ENCODE measurements at places on chromosomes 4 and X.

DNA sequence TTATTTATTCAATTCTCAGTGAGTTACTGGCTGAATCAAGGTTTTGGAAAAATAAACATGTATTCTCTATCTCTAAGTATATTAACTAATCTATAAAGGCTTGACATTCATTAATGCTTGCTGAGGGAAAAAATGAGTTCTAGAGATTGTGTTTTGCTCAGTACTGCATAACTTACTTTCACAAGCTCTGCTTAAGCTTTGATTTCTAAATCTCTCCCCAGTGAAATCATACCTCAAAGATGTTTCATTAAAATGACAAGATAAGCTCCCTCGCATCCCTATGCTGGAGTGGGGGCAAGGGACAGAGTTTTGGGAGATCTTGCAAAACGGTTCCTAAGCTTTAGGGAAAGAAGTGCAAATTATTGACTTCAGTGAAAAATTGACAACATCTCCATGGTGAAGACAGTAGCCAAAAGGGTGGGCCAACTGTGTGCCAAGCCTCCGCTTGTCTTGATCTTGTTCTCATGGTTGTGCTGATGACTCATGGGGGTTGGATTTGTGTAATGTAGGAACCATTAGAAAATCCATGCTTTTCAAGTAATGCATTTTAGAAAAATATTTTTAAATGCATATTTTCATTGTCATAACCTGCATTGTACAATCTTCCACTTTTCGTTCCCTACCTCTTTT, 521.4 kb downstream of the RPA4 start:
- DNase-seq: no peak

- peak; percentile 78 for DNase-seq
Observed at GRCh38 chr4:121098266-121098665, 25.9 kb upstream of the NDNF start.

DNA sequence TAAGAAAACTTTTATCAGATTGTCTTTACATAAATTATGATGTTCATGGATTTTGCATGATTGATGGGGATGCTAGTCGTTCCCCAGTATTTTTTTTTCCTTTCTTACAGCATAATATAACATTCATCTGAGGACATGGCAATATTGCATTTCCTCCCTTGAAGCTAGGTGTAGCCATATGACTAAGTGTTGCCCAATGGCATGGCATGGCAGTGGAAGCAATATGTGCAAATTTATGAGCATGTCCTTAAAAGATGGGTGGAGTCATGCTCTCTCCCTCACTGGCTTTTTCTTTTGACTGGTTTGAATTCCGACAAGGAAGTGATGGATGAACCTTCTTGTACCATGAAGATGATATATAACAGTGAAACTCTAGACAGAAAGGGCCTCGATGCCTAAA, 96.3 kb downstream of the BANK1 start:
- no peak for DNase-seq

- DNase-seq: no peak
Observed at GRCh38 chrX:36609616-36610585, 398.3 kb upstream of the FAM47C start.

GRCh38 chr4:72118017-72118416, 86.2 kb downstream of the NPFFR2 start:
- no peak for DNase-seq

GRCh38 chr4:15888515-15888914, 50.0 kb downstream of the FGFBP1 start:
- peak; percentile 20 for DNase-seq

- peak; percentile 72 for DNase-seq
Observed at GRCh38 chrX:156003486-156004185, 6.1 kb downstream of the IL9R start.

DNA sequence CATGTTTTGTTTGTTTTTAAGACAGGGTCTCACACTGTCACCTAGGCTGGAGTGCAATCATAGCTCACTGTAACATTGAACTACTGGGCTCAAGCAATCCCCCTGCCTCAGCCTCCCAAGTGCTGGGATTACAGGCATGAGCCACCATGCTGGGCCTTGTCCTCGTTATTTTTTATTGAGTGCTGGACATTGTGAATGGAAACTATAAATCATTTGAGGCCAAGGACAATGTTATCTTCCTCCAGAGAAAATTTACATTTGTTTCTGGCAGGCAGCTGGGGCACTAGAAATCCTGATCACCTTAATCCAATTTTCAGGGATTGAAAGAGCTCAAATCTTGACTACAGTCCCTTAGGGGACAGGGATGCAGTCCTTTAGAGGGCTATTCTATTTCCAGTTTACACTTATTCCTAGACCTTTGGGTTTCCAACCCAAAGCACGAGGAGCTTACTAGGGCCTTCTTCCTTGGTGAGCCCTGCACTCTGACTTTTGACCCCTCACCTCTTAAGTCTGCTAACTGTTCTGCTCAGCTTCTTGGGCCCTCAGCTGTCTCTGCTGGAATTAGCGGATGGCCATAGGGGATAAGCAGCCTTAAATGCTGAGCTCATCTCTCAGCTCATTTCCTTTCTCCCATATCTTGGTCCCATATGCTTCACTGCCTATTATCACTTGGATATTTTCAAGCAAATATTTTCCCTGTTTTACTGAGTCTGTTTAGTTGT, 23.0 kb upstream of the PDZD4 start:
- DNase-seq: no peak

- peak; percentile 77 for DNase-seq
Observed at GRCh38 chr4:121252224-121252806, 88.2 kb upstream of the TNIP3 start.

DNA sequence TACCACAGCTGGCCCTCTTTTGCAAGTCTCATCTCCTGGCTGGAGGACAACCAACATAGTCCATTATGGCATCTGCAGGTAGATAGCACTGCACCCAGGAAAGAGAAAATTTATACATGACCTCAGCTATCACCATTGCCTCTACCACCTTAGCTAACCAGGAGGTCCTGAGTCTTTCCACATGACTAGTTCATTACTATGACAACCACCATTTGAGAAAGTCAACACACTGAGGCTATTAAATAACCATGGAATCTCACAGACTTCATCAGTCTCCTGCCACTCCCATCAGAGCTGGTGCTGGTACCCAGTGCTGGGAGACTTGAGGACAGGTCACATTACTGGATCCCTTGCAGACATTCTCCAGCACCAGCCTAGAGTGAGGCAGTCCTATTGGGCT, 285.9 kb downstream of the GBA3 start:
- no peak for DNase-seq

DNA sequence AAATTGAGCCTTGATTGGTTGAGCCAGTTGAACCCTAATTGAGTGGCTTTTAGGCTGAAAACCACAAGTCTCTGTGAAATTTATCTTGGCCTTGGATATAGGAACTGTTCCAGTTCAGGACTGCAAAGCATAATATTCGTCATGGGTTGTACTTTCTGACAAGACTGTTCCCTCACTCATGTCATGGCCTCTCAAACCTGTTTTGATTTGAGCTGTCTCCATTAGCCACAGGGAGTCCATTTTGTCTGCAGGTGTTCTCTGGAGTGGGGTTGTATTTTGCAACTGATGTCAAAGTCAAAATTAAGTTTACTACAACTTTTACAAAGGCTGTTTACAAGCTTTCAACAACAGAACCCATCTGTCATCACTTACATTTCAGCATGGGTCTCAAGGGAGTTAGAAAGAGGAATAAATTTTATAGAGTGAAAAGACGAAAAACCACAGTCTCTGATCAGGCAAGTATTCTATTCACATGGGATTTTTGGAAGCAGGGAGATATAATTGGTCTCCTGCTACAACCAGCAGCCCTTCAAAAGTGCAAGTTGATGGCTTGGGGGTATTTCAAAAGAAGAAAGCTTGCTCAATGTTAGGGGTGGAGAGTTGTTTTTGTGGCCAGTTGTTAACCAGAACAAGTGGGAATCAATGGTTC, 1716.3 kb downstream of the C4orf33 start:
- no peak for DNase-seq

DNA sequence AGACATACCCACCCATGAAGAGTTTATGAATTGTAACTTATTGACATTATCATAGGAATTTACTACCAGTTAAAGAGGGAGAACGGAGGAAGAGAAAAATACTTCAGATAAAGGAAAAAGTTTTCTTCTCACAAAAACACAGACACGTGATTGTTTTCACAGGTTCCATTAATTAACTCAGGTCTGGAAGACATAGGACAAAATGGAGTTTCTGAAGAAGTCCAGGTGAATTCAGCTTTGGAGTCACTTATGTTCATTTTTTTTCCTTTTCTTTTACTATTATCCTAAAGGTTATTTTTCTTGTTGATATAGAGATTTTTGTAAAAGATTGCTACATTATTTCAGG, 20.5 kb downstream of the NIPAL1 start:
- no peak for DNase-seq

- DNase-seq: no peak
Observed at GRCh38 chr4:16626945-16627344, 271.5 kb downstream of the LDB2 start.

DNA sequence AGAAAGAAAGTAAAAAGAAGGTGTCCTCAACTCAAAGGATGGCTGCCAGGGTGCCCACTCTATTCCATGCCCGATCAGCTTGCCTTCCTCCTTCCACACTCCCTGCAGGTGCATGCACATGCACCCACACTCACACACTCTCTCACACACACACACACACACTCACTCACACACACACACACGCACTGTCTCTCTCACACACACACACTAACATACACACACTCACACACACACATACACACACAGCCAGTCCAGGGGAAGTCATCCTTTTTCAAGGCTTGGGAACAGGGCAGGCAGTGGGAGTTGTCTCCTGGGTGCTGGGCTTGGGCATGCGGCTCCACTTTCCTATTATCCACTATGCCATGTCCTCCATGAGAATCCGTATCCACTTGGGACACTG, 50.4 kb downstream of the CRMP1 start:
- no peak for DNase-seq

- no peak for DNase-seq
Observed at GRCh38 chr4:9867751-9868425, 86.5 kb downstream of the DRD5 start.

DNA sequence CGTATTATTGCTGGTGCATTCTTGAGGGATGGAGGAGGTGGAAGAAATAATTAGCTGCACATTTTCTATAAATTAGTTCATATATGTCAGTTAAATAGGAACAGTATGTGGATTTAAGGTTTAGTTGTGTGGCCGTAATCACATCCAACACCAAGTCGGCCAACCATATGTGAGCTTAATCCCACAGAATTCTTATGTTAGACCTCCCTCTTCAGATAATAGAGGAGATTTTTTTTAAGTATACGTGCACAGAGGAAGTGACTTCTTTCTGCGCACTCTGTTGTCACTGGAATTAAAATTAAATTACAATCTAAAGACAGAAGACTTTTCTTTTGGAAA, 2.1 kb downstream of the SEPTIN11 start:
- no peak for DNase-seq

DNA sequence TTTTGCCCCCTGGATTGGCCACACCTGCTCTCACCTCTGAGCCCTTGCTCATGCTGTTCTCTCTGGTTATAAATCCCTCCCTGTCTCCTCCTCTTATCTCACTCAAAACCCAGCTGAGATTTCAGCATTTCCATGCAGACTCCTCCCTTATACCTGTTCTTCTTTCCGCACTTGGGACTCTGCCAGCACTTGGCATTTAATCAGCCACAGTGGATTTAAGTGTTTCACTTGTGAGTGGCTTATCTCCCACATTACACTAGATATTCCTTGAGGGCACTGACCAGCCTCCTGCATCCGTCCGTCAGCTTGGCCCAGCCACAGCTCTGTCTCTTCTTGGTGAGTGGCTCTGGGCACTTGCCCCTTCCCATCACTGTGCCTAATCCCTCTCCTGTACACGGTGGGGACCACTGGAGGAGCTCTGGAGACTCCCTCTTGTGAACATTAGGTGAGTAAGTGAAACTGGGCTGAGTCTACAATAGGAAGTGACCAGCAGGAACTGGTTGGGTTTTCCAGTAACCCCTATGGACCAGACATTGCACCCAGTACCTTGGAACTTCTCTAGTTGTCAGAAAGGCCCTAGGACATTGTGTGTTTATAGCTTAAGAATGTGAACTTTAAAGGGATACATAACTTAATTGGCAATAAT, 19.9 kb downstream of the FGFBP1 start:
- no peak for DNase-seq

- DNase-seq: peak; percentile 63
Observed at GRCh38 chr4:123232439-123232838, 164.2 kb upstream of the SPRY1 start.

DNA sequence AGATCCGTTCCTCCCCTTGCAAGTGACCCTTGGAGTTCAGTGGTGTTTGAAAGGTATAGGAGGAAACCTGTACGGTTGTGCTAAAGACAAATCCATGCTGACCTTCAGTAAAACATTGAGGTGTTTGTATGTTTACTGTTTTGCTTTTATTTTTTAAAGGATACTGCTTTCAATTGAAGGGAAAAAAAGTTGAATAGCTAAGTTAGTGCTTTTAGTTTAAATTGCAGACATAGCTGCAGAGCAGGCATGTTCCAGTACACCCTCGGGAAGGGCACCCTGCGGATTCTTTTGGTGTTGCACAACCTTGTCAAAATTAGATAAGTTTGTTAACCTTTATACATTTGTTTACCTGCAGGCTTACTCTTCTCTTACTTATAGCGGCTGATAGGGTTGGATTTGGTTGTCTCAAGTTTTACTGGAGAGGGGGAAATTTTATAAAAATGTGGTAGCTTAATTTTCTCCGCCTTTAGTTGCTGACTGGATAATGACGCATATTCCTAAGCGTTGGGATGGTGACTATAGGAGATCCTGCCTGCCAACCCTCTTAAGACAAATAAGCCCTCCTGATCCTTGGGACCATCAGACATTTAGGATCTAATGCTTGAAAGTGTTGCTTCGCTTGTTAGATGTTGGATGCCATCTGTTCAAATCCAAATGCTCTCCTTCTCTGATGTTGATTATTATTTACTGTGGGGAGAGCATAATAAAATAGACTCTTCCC, 2.0 kb downstream of the RAPGEF2 start:
- peak; percentile 79 for DNase-seq

DNA sequence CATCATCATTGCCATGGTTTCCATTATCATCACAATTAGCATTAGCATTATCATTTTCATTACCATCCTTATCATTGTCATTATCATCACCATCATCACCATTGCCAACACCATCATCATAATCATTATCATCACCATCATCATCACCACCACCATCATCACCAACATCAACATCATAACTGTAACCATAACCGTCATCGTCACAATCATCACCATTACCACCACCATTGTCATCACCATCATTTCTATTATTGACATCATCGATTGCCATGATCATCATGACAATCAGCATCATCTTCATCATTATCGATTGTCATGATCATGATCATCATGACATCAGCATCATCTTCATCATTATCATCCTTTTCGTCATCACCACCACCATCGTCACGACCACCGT, 88.9 kb upstream of the MSX1 start:
- no peak for DNase-seq

DNA sequence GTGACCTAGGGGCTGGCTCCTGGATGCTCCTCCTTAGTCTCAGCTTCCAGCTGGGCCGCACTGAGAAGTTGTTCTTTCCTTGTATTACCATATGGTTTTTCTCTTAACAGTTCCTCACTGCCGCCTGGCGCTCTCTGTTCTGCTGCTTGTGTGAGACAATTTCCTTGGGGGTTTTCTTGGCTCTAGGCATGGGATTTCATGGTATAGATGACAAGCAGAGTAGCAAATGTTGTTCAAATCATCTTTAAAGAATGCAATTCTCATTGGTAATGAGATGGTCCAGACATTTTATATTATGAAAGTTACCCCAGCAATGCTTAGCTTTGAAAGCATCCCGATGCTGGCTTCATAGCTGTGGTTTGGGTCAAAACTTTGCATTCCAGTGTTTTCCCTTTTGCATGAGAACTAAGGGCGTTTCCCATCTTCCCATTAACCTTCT, 37.6 kb downstream of the SEPTIN11 start:
- DNase-seq: no peak
